ENCODE measurements at places on chromosomes 7 and 10.

DNA sequence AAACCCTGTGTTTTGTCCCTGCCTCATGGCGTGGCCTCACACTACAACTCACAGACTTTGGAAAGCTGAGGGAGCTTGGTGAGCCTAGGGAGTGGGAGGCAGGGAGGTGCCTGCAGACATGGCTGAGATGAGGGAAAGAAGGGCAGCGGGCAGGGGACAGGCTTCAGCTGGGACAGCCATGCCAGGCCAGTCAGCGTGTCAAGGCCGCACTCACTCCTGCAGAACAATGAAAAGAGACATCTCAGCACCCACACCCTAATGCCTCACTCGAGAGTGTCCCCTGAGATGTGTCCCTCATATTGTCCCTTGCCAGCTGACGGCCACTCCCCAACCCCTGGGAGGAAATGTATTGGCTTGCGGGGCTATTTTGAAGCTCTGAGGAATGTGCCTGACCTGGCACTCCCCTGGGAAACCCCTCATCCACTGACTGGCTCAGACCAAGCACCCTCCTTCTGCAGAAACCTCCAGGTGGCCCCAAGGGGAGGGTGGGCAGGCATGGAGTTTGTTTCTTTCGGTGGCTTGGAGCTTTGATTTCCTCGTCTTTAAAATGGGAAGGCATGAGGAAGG, 31.6 kb downstream of the SH3PXD2A start:
- DNase-seq = no peak

- no peak for DNase-seq
Measured at GRCh38 chr10:102421757-102422512, 1.3 kb downstream of the FBXL15 start.

GRCh38 chr10:33120700-33121099, 162.7 kb upstream of the ITGB1 start:
- DNase-seq = no peak

DNA sequence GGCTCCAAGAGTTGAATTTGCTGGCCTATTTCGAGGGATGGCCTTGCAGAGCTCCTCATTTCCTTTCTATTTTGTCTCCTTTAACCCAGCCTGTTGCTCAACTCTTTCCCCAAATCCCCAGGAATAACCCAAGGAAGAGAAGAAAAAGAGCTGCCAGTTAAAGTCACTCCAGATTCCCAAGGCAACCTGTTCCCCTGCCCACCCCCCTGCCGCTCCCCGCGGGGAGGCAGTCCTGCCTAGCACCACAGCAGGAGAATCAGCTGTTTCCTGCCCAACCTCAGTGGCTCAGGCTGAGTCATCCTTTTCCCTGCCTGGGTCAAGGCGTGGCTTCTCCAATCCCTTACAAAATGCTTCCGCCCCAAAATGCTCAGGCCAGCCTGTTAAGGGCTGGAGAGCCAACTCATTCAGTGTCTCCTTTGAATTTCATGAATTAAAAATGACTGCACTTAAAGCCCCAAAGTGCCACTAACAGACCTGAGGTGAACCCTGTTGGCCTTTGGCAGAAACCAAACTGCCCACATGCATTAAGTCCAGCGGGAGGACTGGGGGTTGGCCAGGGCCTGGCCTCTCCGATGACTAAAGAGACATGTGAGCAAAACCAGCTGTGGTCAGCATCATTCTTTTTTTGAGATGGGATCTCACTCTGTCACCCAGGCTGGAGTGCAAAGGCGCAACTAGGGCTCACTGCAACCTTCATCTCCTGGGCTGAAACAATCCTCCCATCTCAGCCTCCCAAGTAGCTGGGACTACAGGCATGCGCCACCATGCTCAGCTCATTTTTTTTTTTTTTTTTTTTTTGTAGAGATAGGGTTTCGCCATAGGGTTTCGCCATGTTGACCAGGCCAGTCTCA, 83.2 kb upstream of the KIF5B start:
- no peak for DNase-seq

All from SHP77 (cell line).